Activated gamma-delta T cell treated with Interleukin-2 at 50 U/mL for 16 hours (primary cell): ENCODE measurements at places on chromosomes 5 and 9.

DNA sequence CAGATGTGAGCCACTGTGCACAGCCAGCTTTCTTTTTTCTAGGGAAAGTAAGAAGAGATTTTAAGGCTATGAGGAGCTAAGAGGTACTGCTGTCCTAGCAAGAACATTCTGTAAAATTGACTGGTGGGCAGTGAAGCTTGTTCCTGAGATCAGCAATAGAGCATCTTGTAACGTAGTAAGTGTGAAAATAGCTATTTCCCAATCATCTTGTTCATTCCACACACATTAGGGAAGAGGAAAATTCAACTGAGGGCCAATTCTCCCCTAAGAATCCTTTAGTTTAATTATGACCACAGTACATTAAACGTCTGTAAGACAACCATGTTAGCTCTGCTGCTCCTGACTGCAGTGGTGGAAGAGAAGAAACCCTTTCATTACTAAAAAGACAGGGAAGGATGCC is 246.2 kb downstream of the EFNA5 start:
- DNase-seq, result no peak

- DNase-seq, result no peak
Measured at GRCh38 chr9:80698725-80699410, 990.5 kb downstream of the TLE1 start.

- no peak for DNase-seq
Measured at GRCh38 chr9:129995409-129996160, 47.4 kb downstream of the FNBP1 start.

DNA sequence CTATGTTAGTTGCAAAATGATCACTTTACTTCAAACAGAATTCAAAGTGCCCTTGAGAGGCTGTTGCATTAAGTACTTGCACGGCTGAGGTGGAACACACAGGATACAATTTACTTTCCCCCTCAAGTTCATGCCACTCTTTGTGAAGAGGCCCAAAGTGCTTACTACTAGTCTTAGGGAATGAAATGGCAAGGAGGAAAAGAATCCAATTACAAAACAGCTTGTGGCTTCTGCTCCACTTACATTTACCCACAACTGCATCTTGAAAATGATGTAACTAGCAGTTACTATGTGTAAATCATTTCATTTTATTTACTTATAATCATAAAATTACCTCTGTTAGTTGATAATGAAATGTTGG is 14.6 kb downstream of the FOXD1 start:
- no peak for DNase-seq

DNA sequence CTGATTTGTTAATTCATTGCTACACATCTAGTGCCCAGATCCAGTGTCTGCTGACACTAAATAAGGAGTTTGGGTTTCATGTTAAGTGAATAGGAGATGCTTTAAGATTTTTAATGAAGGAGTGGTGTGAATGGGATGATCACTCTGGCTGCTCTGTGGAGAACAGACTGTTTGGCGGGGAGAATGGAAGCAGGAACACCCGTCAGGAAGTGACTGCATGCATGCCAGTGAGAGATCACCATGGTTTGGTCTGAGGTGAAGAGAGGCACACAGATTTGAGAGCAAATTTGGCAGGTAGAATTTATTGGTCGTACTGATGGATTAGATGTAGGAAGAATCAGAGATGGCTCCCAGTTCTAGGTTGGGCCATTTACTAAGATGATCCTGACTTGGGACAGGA is 19.8 kb downstream of the ATP6V0E1 start:
- DNase-seq, result no peak
